ENCODE measurements at places on chromosomes 16 and 17. TPM values are rescaled to one million over a fixed set of nuclear protein-coding genes. Genes with fewer than 3 reads are reported as not detected.

Gene C1QTNF8
- not detected for total RNA-seq

Gene TBKBP1
- 17.4 TPM for total RNA-seq

Gene SLC12A3
- not detected for total RNA-seq

DNA sequence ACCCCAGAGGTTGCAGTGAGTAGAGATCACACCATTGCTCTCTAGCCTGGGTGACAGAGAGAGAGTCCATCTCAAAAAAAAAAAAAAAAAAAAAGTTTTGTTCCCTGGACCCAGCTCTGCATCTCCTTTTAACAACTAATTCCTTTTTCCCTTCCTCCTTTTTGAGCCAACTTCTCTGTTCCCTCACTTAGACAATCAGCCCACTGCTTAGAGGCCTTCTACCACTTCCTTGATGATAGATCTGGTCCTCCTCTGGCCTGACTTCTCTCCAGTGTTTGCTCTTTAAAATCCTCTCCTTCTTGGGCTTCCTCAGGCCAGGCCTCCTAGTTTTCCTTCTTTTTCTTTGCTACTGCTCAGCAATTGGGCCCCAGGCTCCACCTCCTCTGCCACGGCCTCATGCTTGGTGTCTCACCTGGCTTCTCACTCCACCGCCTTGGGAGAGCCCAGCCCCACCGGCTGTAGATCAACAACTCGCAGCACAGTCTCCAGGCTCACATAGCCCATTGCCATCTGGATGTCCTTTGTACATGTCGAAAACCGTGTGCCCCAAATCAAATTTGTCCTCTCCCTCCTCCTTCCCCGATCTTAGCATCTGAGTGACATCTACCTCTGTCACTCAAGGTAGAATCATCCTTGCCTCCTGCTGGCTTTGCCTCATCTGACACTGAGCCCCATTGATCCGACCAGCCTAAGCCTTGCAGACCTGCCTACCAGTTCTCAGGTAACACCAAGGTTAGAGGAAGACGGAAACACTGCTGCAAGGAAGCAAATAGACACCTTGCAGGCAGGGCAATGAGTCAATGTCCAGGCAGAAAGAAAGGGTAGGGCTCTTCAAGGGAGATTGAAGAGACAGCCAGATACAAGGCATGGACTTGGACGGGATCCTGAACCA is 17.4 kb downstream of the ARHGAP27 start:
- DNase-seq: no peak

- no peak for DNase-seq
Measured at GRCh38 chr17:17740615-17741348, 59.5 kb downstream of the RAI1 start.

DNA sequence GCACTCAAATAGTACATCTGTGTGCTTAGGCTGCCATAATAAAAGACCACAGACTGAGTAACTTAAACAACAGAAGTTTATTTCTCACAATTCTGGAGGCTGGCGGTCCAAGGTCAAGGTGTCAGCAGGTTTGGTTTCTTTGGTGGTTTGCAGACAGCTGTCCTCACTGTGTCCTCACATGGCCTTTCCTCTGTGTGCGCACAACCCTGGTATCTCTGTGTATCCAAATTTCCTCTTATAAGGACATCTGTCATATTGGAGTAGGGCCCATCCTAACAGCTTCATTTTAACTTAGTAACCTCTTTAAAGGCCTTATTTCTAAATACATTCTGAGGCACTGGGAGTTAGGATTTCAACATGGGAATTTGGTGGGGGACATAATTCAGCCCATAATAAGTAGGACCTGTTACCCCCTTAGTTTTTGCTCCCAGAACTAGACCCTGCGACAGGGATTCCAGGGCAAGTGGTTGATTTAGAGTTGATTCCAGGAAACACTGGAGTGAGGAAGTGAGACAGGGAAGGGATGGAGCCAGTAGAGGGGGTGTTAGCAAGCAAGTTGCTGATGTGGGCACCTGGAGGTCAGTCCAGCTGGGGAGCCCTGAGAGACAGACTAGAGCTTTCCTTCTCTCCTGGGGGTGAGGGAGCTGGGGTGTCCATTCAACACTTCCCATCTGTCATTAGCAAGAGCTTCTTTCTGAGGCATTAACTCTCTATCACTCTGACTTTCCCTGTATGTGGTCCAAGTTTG is 10.9 kb upstream of the ALKBH5 start:
- DNase-seq: no peak

DNA sequence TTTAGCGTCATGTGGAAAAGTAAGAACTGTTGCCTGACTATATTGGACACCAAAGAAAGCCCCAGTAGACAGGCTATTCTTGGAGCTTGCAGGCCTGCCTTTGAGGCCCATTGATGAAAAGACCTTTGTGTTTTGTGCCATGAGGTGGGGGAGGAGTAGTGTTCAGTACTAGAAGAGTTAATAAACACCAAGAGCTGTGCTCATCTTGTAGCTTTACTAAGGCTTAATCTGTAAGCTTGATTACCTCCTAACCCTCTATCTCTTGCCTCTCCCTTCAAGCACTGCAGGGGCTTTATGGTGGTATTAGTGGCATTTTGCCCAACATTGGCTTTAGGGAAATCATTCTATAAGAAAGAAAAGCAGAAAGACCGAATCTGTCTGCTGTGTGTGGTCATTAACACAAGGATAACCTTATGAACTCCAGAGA is 220.2 kb upstream of the TBX2 start:
- DNase-seq: no peak

Measured in osteocyte (in vitro differentiated cells).